ENCODE measurements at places on chromosomes 16 and 17.

DNA sequence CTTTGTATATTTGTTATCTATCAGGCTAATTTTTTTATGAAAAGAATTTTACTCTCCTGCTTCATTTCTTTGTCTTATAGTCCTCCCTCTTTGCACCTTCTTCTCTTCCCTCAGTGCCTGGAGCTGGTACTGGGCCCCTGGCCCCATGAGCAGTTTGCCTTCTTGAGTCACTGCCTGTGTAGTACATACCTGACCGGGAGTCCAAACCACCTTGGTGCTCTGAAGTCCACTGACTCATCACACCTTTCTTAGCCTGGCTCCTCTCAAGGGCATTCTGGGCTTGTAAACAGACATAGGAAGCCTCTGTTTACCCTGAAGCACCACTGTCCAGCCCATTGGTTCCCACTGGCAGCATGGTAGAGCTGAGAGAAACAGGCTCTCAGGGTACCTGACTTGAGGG lies 11.0 kb upstream of the TACO1 start:
- DNase-seq = no peak

DNA sequence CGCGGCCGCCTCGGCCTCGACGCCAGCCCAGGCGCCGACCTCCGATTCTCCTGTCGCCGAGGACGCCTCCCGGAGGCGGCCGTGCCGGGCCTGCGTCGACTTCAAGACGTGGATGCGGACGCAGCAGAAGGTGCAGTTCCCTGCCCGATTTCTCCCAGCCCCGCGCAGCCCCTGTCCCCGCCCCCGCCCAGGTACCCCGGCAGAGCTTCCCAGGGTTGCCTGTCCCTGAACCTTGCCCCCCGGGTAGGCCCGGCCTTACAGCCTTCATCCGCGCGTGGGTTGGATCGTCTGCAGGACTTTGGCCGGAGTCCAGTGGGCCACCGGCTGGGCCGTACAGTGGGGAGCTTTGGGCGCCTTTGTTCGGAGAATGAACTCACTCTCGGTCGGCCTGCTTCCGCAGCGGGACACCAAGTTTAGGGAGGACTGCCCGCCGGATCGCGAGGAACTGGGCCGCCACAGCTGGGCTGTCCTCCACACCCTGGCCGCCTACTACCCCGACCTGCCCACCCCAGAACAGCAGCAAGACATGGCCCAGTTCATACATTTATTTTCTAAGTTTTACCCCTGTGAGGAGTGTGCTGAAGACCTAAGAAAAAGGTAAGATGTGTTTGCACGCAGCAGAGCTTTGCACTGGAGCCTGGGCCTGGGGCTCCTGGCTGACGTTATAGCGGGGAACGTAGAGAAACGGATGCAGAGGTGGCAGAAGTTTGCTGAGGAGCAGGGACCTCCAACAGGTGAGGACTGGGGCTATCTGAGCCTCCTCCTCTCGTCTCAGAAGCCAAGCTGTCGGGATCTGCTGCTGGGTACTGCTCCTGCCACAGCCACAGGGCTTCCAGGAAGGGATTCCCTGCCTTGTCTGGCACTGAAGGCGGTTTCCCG lies 593 bp downstream of the GFER start:
- DNase-seq = peak; percentile 46

- DNase-seq = peak; percentile 19
These were observed 162.8 kb downstream of the FOXL1 start for GRCh38 chr16:86740906-86741799.

DNA sequence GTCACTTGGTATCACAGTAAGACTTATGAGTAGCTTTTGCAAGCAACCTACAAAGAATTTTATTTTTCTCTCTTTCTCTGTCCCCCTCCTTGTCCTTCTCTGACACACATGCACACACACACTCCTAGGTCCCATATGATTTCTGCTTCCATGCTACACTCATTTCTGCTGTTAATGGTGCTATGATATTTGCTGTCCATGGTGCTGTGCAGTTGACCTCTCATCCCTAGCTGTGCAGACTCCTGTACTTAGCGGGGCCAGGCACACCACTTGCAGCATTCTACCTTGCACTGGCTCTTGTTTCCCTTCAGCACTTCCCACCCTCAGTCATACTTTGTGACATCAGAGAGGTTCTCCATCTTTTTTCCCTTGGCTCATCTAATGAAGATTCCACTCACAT lies 158.9 kb upstream of the CNTNAP4 start:
- DNase-seq = no peak

GRCh38 chr17:38707678-38708351 lies 2.7 kb downstream of the MLLT6 start:
- no peak for DNase-seq

- no peak for DNase-seq
These were observed 8.9 kb upstream of the ITGB3 start for GRCh38 chr17:47244697-47245096.

Measured in NCI-H1417 (cell line).